ENCODE measurements at places on chromosomes 13 and 19. TPM values are rescaled to one million over a fixed set of nuclear protein-coding genes. Genes with fewer than 3 reads are reported as not detected.

Gene CYP2A6
- total RNA-seq, result not detected

Gene XPO4
- total RNA-seq, result 41.3 TPM

Gene SAFB2
- total RNA-seq, result 116 TPM

Gene BCL3
- not detected for total RNA-seq
